Activated CD4-positive, alpha-beta T cell treated with anti-CD3 and anti-CD28 coated beads, Interleukin-2, amount 10 ng/mL, durations not matched to agents 24 days and 14 days (primary cell): ENCODE measurements at places on chromosomes 1 and 21. TPM values are rescaled to one million over a fixed set of nuclear protein-coding genes. Genes with fewer than 3 reads are reported as not detected.

TEX38 gene
- total RNA-seq, result not detected in 2 replicates

TTLL10 gene
- not detected in 2 replicates for total RNA-seq

LAMC1 gene
- total RNA-seq, result 0.30 and 0.33 TPM in 2 replicates

DNA sequence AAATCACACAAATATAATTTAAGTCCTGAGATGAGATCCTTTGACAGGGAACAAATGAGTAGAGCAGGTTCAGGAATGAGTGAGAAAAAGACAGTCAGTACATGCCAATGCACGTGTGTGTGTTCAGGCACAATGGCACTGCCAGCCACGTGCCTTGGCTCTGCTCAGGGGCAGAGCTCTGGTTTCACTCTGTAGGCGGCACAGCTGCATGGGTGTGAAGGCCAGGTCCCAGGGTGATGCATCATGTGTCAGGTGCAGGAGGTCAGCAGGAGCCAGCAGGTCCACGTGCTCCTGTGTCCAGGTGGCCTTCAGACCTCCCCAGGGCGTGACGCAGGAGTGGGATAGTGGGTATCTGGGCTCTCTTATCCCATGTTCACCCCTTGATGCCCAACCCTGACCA is 386.1 kb downstream of the KCNH1 start:
- H3K27ac ChIP-seq, result no peak overlapping the region
- no peaks in the 10 kb centered on the region for H3K36me3 ChIP-seq
- no peaks in the 10 kb centered on the region for H3K27me3 ChIP-seq
- H3K4me3 ChIP-seq, result no peak overlapping the region
- DNase-seq, result no peak
- no peaks in the 10 kb centered on the region for H3K4me1 ChIP-seq

- peaks cover 11% of the 10 kb centered on the region for H3K4me1 ChIP-seq
- peaks cover 8% of the 10 kb centered on the region for H3K27me3 ChIP-seq
- H3K36me3 ChIP-seq, result peaks cover 1% of the 10 kb centered on the region
- no peak overlapping the region for H3K27ac ChIP-seq
Measured at GRCh38 chr1:235976490-235976889, 88.4 kb downstream of the NID1 start.

DNA sequence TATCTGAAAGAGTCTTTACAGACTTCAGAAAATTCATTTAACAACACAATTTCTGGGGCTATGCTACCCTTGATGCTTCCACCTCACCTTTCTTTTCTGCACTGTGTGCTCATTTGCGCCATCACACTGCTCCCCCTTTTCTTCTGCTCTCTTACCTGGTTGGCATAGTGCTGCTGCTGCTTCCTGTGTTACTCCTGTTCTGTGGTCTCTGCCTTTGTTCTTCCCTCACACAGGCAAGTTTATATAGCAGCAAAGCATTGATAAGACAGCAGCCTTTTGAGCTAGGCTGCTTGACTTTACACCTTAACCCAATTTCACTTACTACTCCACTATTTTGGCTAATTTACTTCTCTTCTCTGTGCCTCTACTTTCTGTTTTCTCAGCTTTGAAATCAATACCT is 18.3 kb downstream of the SGIP1 start:
- peaks cover 19% of the 10 kb centered on the region for H3K27me3 ChIP-seq
- H3K4me3 ChIP-seq, result no peak overlapping the region
- H3K27ac ChIP-seq, result no peak overlapping the region

- H3K36me3 ChIP-seq, result peaks cover 56% of the 10 kb centered on the region
- no peak overlapping the region for H3K27ac ChIP-seq
- H3K27me3 ChIP-seq, result no peaks in the 10 kb centered on the region
- no peak for DNase-seq
- no peak overlapping the region for H3K4me3 ChIP-seq
- H3K4me1 ChIP-seq, result peaks cover 16% of the 10 kb centered on the region
Measured at GRCh38 chr1:46256523-46256922, 9.0 kb downstream of the RAD54L start.

DNA sequence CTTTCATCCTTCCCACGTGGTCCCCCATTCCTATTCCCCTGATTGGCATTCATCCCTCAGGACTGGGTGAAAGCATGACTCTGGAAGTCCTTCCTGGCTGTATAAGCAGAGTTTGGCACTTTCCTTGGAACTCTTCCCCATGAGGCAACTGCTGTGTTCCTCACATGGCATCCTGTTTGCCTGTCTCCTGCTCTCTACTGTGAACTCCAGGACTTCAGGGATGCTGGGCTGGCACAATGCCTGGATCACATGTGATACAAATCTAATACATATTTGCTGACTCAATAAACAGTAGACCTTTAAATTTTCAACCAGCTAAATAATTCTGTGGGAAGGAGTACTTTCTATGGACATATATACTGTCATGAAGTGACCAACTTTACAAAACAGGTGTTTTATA is 46.8 kb upstream of the EDEM3 start:
- H3K27ac ChIP-seq, result no peak overlapping the region
- H3K4me3 ChIP-seq, result no peak overlapping the region

GRCh38 chr1:75811211-75811981 is 14.7 kb downstream of the MSH4 start:
- no peaks in the 10 kb centered on the region for H3K4me1 ChIP-seq
- H3K36me3 ChIP-seq, result no peaks in the 10 kb centered on the region
- no peak for DNase-seq
- H3K27ac ChIP-seq, result no peak overlapping the region
- no peak overlapping the region for H3K4me3 ChIP-seq

GRCh38 chr1:8092657-8093056 is 66.5 kb upstream of the ERRFI1 start:
- H3K36me3 ChIP-seq, result no peaks in the 10 kb centered on the region
- DNase-seq, result no peak
- H3K27ac ChIP-seq, result no peak overlapping the region
- H3K4me3 ChIP-seq, result no peak overlapping the region
- peaks cover 47% of the 10 kb centered on the region for H3K4me1 ChIP-seq
- H3K27me3 ChIP-seq, result peaks cover 4% of the 10 kb centered on the region

DNA sequence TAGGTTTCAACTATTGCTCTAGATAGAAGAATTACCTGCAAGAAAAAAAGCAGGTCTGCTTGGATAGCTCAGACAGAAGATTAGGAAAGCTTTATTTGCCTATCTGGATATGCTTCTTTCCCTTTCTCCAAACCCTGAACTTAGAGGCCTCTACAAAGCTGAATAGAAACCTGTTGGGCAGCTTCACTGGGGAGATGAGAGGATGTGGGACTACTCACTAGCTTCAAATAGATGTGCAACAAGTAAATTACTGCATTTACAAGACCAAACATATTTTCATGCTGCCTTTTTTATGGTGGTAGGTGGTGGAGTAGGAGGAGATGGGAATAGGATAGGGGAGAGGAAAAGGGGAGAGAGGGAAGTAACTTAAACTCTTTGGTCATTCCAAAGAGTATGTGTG is 6.4 kb downstream of the CLCA2 start:
- no peak overlapping the region for H3K4me3 ChIP-seq
- H3K27ac ChIP-seq, result no peak overlapping the region
- DNase-seq, result peak; percentile 50
- H3K4me1 ChIP-seq, result no peaks in the 10 kb centered on the region

DNA sequence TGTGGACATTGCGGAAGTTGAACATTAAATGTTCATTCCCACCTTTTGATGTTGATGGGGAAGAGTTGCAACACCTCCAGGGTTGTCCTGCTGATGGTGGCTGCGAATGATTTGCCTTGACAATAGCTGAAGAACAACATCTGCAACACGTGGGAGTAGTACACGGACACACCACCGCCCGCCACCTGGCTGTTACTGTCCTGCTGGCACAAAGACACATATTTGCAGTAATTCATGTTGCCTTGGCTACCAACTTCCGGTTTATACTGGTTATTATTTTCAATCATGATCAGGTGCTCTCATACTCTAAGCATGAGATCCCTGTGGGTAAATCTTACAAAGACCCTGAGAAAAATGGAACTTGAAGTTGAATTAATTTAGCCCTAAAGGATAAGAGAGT is 55.2 kb downstream of the UBR4 start:
- DNase-seq, result no peak
- H3K27me3 ChIP-seq, result no peaks in the 10 kb centered on the region
- H3K36me3 ChIP-seq, result peaks cover 82% of the 10 kb centered on the region
- no peak overlapping the region for H3K4me3 ChIP-seq

DNA sequence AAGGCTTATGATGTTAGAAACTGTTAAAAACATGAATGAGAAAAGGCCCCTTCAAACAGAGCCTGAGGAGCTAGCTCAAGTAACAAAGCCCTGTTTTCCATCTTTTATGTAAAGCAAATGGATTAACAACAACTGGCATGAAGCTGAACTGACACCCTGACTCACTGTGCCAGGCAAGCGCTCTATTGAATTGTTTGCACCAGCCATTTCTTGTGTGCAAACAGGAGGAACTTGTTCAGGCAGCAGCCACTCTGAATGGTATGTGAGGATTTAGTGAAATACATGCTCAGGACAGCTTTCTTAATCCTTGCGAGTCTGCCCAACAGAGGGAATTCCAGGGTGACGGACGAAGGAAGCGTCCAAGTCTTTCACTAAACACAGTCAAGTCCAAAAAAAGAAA is 291.1 kb upstream of the ADGRL2 start:
- DNase-seq, result no peak
- no peaks in the 10 kb centered on the region for H3K27me3 ChIP-seq
- H3K4me3 ChIP-seq, result no peak overlapping the region
- no peaks in the 10 kb centered on the region for H3K36me3 ChIP-seq
- no peaks in the 10 kb centered on the region for H3K4me1 ChIP-seq
- no peak overlapping the region for H3K27ac ChIP-seq

GRCh38 chr1:157976888-157977287 is 16.6 kb upstream of the KIRREL1 start:
- peaks cover 7% of the 10 kb centered on the region for H3K27me3 ChIP-seq
- no peaks in the 10 kb centered on the region for H3K36me3 ChIP-seq
- no peaks in the 10 kb centered on the region for H3K4me1 ChIP-seq

- H3K27me3 ChIP-seq, result peaks cover 9% of the 10 kb centered on the region
- DNase-seq, result no peak
- H3K27ac ChIP-seq, result no peak overlapping the region
- H3K4me3 ChIP-seq, result no peak overlapping the region
- H3K4me1 ChIP-seq, result no peaks in the 10 kb centered on the region
Measured at GRCh38 chr1:162302306-162303003, 74.2 kb downstream of the SPATA46 start.

DNA sequence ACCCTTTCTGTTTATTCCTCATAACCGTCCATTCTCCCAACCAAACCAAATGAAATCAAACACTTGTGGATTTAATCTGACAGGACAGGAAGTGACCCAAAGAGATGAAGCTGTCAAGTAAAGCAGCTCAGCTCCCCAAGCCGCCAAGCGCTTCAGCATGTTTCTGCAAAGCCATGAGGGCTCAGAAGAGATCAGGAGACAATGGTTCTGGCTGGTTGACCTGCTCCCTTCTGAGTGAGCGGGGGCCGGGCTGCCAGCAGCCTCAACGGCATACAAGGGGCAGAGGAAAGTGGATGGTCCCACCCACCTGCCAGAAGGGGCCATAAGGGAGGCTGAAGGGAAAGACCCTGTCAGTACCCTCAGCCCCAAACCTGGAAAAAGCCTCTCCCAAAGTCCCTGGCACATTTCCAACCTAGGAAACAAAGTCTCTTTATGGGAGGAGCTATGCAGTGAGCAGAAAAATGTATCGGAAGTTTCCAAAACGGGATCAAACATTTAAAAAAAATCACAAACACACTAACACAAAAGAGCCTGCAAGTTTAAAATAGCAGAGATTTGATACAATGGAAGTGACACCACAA is 45.4 kb downstream of the SLC45A1 start:
- H3K4me3 ChIP-seq, result no peak overlapping the region
- no peak for DNase-seq
- peaks cover 24% of the 10 kb centered on the region for H3K36me3 ChIP-seq
- H3K27ac ChIP-seq, result no peak overlapping the region

DNA sequence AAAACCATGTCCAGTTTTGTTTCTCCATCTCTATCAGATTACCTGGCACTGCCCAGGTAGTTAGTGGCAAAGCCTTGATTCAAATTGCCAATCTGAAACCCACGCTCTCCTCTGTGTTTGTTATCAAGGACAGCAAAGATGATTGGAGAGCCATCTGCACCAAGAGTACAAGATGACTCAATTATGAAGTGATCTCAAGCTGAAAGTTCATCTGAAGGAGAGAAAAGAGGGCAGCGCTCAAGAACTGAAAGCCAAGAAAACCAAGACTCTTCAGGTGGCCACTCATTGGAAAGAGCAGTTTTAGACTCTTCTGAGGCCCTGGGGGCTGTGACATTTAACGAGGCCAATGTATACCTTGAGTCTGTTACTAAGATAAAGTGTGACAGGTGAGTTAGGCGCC is 13.8 kb downstream of the RXRG start:
- peaks cover 14% of the 10 kb centered on the region for H3K27me3 ChIP-seq
- H3K36me3 ChIP-seq, result no peaks in the 10 kb centered on the region
- no peak overlapping the region for H3K4me3 ChIP-seq
- peaks cover 3% of the 10 kb centered on the region for H3K4me1 ChIP-seq
- no peak for DNase-seq

DNA sequence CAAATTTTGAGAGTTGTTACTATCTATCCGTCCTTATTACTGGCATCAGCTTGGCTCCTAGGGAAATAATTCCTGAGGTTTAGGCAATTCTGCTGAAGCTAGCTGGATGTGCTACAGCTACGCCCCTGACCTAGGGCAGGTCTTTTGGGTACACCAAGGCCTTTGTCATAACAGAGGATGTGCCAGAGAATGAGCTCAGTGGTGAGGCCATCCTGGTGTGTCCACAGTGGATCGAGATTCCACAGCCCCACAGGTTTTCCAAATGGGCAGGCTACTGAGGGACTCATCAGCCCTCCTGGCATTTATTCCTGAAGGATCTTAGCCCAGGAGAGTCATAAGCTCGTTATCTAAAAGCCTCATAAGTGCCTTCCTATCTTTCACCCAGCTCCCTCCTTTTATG is 475.2 kb upstream of the USP24 start:
- DNase-seq, result no peak
- no peak overlapping the region for H3K4me3 ChIP-seq
- no peaks in the 10 kb centered on the region for H3K27me3 ChIP-seq
- H3K36me3 ChIP-seq, result no peaks in the 10 kb centered on the region
